ENCODE measurements at places on chromosomes 12 and 14. TPM values are rescaled to one million over a fixed set of nuclear protein-coding genes. Genes with fewer than 3 reads are reported as not detected.

The PSMB5 gene
- total RNA-seq, result 239 TPM

The TMPRSS12 gene
- not detected for total RNA-seq

The PPP1R1A gene
- total RNA-seq, result not detected

The GPATCH2L gene
- 42.6 TPM for total RNA-seq

The TBX5 gene
- 20.7 TPM for total RNA-seq

The PZP gene
- total RNA-seq, result not detected

The NRIP2 gene
- total RNA-seq, result not detected

The KRT3 gene
- total RNA-seq, result not detected

The RTN1 gene
- total RNA-seq, result 0.13 TPM

The NEUROD4 gene
- not detected for total RNA-seq

The CSRP2 gene
- total RNA-seq, result 32.7 TPM

DNA sequence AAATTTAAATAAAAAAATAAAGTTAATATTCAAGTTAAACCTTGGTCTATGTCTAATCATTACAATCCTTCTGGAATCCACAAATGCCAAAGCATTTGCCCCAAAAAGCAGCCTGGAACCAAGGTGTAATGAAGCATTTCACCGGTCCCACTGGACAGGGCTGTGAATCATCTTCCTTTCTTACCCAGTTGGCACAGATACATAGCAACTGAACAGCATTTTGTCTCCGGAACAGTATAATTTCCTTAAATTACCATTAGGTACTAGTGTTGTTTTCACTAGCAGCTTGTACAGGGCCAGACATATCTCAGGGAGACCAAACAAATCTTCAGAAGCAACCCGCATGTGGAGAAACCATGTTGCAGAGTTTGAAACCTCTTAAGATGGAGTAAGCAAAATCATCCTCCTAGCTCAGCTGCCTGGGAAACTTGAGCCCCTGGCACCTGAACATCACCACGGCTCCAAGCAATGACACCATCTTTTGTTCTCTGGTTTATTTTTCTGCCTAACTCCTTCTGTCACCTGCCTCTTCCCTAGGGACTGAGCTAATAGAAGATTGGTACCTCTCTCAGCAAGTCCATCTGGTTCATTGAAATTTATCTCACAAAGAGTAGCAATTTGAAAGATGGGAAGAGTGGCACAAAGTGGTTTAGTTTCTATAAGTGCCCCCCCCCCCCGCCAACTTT, 17.9 kb upstream of the MDM1 start:
- peaks cover 44% of the 10 kb centered on the region for H3K4me1 ChIP-seq
- no peak for DNase-seq

- H3K4me1 ChIP-seq, result peaks cover 8% of the 10 kb centered on the region
- H3K4me3 ChIP-seq, result no peak overlapping the region
- peaks cover 12% of the 10 kb centered on the region for H3K27me3 ChIP-seq
- no peaks in the 10 kb centered on the region for H3K36me3 ChIP-seq
- no peak for DNase-seq
Observed at GRCh38 chr12:98793121-98793520, 148.0 kb downstream of the APAF1 start.

DNA sequence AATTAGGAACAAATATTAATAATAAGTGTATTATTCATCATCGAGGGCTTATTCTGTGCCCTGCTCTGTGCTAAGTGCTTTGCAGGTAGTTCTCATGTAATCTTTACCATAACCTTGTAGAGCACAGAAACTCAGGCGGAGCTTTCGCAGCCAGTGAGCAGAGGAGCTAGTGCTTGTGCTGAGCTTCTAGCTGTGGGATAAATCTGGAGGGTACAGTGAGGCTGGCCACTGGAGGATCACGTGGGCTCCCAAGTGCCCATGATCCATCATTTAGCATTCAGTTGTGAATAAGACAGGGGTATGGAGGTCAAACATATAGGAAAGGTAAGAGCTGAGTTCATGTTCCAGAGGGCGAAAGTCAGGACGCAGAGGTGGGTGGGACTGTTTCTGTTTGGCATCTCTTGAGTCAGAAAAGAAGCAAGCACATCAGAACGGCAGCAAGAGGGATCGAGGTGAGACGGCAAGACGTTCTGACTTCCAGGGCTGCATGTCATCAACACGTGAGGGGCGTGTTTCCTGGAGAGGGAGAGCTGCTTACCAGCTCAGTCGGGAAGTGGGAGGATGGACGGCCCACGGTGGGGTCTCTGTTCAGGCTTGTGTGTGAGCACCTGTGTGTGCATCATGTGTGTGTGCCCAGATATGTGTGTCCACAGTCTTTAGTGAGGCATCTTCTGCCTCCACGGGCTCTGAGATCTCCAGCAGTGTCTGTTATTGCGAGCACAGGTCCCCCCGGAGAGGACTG, 16.8 kb upstream of the KRT80 start:
- no peak overlapping the region for H3K4me3 ChIP-seq
- no peak for DNase-seq
- H3K36me3 ChIP-seq, result no peaks in the 10 kb centered on the region
- peaks cover 82% of the 10 kb centered on the region for H3K4me1 ChIP-seq

DNA sequence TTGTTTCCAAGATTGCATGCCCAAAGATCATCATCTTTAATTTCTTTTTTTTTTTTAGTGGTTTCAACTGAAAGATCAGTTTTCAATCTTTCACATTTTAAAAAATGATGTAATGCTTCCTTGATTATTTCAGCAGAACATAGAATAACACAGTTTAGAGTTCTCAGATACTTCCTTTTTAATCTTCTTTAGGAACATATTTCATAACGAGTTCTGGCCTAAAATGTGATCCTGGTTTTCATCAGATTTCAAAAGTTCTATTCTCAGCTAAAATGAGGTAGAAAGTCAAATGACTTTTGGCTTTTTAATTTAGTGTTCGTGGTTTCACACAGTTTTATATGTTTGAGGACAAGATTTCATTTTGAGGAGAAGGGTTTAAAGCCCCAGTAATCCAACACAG, 40.0 kb upstream of the NR1H4 start:
- H3K4me1 ChIP-seq, result no peaks in the 10 kb centered on the region
- no peak for DNase-seq

GRCh38 chr12:29599381-29599780, 101.9 kb upstream of the OVCH1 start:
- no peak for DNase-seq
- H3K27me3 ChIP-seq, result no peaks in the 10 kb centered on the region
- H3K36me3 ChIP-seq, result peaks cover 5% of the 10 kb centered on the region
- no peaks in the 10 kb centered on the region for H3K4me1 ChIP-seq
- H3K27ac ChIP-seq, result no peak overlapping the region

- H3K36me3 ChIP-seq, result no peaks in the 10 kb centered on the region
- H3K27ac ChIP-seq, result no peak overlapping the region
- DNase-seq, result no peak
- H3K4me1 ChIP-seq, result peaks cover 17% of the 10 kb centered on the region
- no peaks in the 10 kb centered on the region for H3K27me3 ChIP-seq
Observed at GRCh38 chr12:31742891-31743290, 14.1 kb upstream of the AMN1 start.

GRCh38 chr14:77375164-77375950, 1.5 kb downstream of the TMED8 start:
- peak overlapping the region; percentile 90 for H3K4me3 ChIP-seq
- H3K27me3 ChIP-seq, result no peaks in the 10 kb centered on the region
- peaks cover 38% of the 10 kb centered on the region for H3K4me1 ChIP-seq
- DNase-seq, result no peak
- no peak overlapping the region for H3K27ac ChIP-seq

DNA sequence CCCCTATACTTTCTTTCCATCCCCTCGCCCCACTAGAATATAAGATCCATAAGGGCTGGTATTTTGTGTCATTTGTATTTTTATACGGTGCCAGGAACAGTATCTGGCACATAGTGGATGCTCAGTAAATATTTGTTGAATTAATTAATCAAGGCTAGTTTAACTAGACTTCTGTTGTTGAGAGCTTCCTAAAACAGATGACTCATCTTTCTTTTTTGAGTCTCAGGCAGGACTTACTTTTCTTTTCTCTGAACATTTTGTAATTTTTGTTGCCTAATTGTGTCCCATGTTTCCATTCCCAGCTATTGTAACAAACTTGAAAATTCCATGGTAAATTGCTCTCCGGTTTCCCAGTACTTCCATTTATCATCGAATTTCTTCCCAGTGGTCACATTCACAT, 16.7 kb downstream of the STK38L start:
- DNase-seq, result no peak
- peaks cover 42% of the 10 kb centered on the region for H3K4me1 ChIP-seq
- peaks cover 2% of the 10 kb centered on the region for H3K27me3 ChIP-seq
- peak overlapping the region; percentile 27 for H3K27ac ChIP-seq
- H3K36me3 ChIP-seq, result no peaks in the 10 kb centered on the region
- peak overlapping the region; percentile 32 for H3K4me3 ChIP-seq

GRCh38 chr14:94292872-94293577, at the start of gene SERPINA10:
Gene SERPINA10, minus strand, starts transcription at chr14:94293268. Its CDS starts 2,675 bp downstream, at chr14:94290593.
- H3K27ac ChIP-seq, result no peak within 1 kb of the TSS
- H3K4me3 ChIP-seq, result no peak within 1 kb of the TSS
- DNase-seq, result no peak
- no peaks in the 10 kb centered on the region for H3K4me1 ChIP-seq

DNA sequence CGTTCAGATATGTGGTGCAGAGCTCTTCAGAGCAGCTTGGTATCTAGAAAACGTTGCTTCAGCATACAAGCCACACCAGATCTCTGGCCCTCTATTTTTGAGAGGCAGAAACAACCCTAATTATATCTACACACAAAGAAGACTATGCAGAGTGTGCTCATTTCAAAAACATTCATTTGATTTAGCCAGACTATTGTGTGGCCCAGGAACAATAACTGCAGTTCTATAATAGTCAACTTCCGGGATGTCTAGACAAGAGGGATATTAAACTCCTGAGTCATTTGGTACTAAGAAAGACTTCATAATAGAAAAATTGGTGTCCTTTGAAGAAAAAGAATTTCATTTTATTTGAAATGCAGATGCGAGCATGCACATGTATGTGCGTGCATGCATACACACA, 153.8 kb downstream of the PELI2 start:
- H3K4me1 ChIP-seq, result peaks cover 75% of the 10 kb centered on the region
- DNase-seq, result peak; percentile 57
- no peaks in the 10 kb centered on the region for H3K36me3 ChIP-seq
- H3K4me3 ChIP-seq, result peak overlapping the region; percentile 15

DNA sequence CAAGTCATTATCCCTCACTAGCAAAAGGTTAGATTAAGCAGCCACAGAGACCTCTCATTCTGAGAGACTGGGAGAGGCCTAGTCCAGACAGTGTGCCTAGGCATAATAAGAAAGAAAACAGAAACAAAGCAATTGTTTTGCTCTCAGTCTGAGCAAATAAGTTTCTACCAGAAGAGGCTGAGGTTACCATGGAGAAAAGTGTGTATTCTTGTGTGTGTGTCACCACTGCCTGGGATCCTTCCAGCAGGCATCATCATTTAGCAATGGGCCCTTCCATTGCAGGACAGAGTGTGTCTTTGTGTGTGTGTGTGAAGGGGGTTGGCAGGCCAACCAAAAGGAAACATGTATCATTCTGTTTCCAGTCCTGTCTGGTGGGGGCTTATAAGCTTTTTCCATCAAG, 3.7 kb downstream of the EFS start:
- peak; percentile 73 for DNase-seq
- peaks cover 17% of the 10 kb centered on the region for H3K27me3 ChIP-seq
- H3K27ac ChIP-seq, result peak overlapping the region; percentile 95
- H3K4me3 ChIP-seq, result no peak overlapping the region
- no peaks in the 10 kb centered on the region for H3K36me3 ChIP-seq

DNA sequence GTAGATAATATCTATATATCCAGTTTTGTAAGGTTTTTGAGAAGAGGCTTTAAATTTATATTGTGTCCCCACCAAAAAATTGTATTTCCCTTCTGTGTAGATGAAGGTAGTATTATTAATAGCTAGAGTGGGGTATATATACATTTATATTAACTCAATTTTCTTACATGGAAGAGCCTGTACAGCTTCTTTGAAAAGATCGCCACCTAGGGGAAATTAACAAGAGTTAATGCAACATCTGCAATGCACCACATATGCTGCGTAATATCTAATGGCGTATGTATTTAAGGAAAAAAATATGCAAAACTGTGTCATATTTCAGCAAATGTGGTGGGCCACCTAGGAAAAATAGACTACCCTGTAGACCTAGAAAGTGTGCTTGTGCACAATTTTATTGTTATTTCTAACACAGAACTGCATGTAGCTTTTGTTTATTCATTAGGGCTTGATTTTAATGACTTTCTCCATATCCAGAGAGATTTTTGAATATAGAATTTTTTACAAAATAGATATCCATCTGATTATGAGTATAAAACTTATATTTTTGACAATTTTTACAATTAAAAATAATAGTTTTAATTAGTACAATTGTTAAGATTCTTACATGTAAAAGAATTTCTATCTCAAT, 14.0 kb downstream of the CCER1 start:
- peaks cover 16% of the 10 kb centered on the region for H3K4me1 ChIP-seq
- H3K27me3 ChIP-seq, result no peaks in the 10 kb centered on the region
- H3K27ac ChIP-seq, result no peak overlapping the region
- H3K36me3 ChIP-seq, result no peaks in the 10 kb centered on the region
- H3K4me3 ChIP-seq, result no peak overlapping the region
- DNase-seq, result peak; percentile 50

GRCh38 chr12:86914721-86915120, 658.5 kb upstream of the MGAT4C start:
- H3K36me3 ChIP-seq, result peaks cover 5% of the 10 kb centered on the region
- DNase-seq, result peak; percentile 1
- H3K27ac ChIP-seq, result no peak overlapping the region

DNA sequence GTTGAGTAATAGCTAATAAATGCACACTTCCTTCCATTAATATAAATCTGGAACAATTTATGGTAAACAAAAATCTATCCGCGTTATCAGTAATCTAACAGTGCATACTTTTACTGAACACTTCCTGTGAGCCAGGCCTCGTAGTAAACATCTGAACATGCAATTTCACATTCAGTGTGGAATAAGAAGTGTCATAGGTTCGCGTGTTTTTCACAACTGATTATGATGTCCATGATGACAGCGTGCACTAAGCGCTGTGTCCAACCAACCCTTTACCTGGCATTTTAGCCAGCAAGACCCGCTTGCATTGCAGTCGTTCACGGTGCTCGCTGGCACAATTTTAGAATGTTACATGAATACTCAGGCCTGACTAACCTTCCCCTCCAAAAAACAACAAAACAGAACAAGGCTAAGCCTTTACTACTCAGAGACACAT, 2.1 kb downstream of the PNMA1 start:
- H3K27me3 ChIP-seq, result peaks cover 10% of the 10 kb centered on the region
- peak overlapping the region; percentile 94 for H3K27ac ChIP-seq
- peaks cover 11% of the 10 kb centered on the region for H3K36me3 ChIP-seq
